ENCODE measurements at places on chromosomes 2 and 18.

DNA sequence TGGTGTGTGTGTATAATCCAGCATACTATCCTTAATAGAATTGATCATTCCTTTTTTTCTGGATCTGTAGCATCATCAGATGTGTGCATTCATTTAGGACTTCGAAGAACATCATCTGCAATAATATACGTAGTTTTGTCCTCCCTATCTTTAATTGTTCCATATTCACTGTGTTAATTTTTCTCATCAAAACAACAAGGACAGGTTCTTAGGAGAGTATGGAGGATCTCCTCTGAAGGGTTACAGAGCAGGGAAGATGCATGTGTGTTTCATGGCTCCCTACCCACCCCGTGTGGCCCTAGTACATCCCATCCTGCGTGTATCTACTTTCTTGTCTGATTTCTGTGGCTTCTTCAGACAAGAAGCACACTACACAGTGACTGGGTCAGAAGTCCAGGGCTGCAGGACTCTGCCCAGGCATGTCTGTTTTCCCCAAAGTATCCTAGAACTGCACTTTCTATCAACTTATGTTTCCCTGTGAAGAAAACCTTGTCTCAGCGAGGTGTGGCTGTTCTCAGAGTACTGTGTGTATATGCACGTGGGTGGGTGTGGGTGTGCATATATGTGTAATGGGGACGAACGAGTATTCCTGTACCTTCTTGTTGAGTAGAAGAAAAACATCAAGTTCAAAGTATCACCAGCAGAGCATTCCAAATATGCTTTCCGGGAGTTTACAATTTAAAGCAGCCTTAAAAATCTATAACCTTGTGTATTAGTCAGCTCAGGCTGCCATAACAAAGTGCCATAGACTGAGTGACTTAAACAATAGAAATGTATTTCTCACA, 220.4 kb upstream of the FOSL2 start:
- DNase-seq = no peak

- no peak for DNase-seq
Measured at GRCh38 chr2:233307565-233307964, at the start of gene SAG. TSS of gene SAG (plus strand) at chr2:233307816. CDS start at chr2:233309190, 1,374 bp downstream.

DNA sequence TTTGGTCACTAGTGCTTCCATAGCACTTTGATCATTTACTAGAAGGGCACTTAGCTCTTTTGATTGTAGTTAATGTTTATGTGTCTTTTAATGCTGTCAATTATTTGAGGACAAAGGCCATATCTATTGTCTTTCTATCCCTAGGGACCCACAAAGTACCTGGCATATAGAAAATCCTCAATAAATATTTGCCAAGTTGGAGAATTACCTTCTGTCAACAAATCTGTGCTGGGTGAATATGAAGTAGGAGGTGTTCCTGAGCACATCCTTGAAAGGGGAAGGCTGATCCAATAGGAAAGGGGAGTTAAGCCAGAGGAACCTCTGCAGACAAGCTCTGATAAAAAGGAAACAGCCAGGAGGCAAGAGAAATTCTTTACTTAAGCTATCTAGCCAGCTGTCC, 8.2 kb downstream of the DPP4 start:
- DNase-seq = no peak

- DNase-seq = no peak
Measured at GRCh38 chr2:76019128-76019527, 308.4 kb upstream of the GCFC2 start.

- DNase-seq = no peak
Measured at GRCh38 chr2:24743924-24744323, 49.3 kb downstream of the PTRHD1 start.

DNA sequence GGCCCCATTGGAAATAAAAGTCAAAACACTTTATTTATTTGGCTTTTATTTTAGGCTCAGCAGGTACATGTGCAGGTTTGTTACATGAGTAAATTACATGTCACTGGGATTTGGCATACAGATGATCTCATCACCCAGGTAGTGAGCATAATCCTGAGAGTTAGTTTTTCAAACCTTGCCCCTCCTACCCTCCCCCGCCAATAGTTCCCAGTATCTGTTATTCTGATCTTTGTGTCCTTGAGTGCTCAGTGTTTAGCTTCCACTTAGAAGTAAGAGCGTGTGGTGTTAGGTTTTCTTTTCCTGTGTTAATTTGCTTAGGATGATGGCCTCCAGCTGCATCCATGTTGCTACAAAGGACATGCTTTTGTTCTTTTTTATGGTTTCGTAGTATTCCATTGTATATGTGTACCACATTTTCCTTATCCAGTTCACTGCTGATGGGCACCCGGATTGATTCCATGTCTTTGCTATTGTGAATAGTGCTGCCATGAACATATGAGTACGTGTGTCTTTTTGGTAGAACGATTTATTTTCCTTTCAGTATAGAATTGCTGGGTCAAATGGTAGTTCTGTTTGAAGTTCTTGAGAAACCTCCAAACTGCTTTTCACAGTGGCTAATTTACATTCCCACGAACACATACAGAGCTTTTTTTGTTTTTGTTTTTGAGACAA, 47.9 kb downstream of the ARMC9 start:
- DNase-seq = no peak

DNA sequence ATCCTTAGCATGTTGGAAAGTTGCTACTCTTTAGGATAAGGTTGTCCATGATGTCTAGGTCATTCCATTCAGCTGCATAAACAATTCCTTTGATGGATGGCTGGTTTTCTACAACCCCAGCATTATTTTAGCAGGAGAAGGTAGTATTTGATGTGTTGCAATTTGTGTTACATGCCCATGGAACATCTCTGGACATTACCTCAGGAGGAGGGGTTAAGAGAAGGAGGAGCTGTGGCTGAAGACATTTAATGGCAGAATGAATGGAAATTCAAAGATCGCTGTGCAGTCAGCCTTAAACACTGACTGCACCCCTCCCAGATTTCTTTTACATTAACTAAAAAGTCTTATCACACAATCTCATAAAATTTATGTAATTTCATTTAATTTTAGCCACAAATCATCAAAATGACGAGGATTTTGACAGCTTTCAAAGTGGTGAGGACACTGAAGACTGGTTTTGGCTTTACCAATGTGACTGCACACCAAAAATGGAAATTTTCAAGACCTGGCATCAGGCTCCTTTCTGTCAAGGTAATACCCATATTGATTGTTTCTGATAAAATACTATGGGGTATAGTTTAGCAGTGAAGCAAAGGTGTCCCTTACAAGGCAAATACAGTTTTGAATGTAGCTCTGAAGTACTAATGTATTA, at the start of gene CPS1:
TSS of gene CPS1 (plus strand) at position 271 of the 652 bp plus-strand sequence. CDS start at position 406, 135 bp downstream.
- DNase-seq = no peak

DNA sequence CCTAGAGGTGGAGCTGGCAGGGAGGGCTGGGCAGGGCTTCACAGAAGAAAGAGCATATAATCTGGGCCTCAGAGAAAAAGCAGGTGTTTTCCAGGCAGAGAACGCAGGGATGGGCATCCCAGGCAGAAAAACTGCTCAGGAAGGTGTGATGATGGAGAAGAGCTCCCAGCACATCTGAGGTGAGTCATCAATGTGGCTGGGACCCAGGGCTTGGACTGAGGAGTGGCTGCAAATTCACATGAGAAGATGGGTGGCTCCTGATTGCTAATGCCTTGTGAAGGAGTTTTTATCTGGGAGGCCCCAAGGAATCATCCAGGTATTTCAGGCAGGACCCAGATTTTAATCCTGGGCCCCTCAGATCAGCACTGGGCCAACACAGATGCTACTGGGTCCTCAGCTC, 10.2 kb downstream of the IL1F10 start:
- DNase-seq = no peak

DNA sequence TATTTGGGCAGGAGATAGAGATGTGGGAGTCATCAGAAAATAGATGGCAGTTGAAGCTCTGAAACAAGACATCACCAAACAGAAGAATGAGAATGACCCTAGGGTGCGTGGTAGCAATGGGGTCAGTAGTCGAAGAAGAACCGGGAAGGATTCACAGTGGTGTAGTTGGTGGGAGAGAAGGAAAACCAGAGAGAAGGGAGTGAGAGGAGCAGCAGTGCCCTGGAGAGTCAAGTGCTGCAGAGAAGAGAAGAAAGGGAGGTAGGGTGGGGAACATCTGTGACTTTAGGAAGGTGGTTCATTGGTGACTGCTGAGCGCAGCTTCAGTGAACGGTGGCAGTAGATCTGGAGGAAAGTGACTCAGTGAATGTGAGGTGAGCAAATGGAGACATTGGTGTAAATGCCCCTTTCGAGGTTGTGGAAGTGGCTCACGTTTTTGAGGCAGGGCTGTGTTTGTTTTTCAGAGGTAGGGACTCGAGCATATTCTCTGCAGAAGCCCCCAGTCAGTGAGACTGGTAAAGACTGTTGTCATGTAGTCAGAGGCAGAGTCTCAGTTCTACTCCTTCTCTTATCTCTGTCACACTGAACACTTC, 36.4 kb downstream of the CDC42EP3 start:
- peak; percentile 52 for DNase-seq

GRCh38 chr18:44937960-44938719, 257.5 kb downstream of the SETBP1 start:
- no peak for DNase-seq

GRCh38 chr2:7766088-7766722, 849.0 kb downstream of the RNF144A start:
- no peak for DNase-seq

DNA sequence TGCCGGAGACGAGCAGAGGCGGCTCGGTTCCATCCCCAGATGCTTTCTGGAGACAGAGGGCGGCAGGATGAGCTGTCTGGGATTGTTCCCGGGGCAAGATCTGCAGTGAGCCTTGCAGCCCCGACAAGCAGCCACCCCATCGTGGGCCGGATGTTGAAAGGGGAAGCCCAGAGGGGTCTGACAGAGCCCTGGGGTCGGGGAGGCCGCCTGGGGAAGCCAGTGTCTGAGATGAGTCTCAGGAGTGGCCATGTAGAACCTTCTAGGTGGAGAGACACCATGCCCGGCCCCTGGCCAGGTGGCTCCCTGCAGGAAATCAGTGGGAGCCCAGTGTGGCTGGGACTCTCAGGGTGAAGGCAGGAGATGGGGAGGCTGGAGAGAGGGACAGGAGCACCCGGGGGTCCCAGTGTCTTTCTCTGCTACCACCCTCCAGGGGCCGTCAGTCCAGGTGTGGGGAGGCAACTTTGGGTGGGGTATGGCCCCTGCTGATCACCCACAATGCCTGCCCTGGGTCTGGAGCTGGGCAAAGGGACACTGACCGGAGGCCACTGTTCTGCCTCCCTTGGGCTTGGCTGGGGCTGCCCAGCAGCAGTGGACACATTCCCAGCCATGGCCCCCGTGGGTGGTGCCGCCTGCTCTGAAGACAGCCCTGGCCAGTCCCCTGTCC, 128.3 kb upstream of the HS6ST1 start:
- peak; percentile 8 for DNase-seq

GRCh38 chr2:199119796-199120195, 337.9 kb downstream of the SATB2 start:
- no peak for DNase-seq

DNA sequence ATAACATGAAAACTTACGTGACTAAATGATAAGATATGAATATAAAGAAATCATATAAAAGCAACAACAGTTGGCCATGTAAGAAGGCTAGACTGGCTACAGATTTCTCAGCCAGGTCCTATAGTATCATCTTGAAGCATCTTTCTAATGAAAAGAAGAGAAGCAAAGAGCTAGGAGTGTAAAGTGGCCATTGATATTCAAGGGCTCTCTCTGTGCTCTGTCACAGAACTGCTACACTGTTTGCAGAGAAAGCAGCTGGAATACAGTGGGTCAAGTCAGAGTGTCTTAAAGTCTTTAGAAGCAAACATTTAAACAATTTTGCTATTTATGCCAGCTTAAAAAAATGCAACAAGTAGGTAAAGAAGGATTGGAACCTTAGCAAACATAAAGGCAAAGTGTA, 118.8 kb downstream of the SCN9A start:
- DNase-seq = no peak

DNA sequence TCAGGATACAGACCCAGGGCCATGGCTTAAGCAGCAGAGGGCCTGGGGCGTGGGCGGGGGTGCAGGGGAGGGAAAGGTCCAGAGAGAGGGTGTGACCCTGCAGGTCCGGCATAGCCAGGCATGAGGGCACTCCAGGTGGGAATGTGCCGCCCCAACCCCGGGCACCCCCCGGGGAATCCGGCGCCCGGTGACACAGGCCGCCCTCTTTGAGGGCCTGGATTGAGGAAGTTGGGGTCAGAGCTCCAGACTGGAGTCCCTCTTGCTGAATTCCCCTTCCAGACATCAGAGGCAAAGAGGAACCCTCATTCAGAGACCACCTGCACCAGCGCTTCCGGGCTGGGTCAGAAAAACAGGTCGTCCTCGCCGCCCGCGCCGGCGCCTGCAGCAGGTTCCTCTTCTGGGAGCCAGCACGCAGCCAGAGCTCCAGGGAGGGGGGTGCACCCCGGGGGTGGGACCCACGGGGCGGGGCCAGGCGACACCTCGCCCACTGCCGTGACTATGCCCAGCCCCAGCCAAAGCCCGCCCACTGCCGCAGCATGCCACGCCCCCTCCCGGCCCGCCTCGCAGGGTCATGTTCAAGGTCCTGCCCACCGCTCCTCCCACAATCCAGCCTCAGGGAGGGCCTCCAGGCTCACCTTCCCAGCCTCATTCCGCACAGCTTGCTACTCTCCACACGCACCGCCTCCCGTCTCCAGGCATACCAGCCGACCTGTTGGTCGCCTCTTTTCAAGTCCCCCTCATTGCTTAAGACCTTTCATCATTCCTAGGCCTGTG, 98.3 kb upstream of the ID2 start:
- DNase-seq = peak; percentile 85

GRCh38 chr18:75210274-75211001, at the start of gene TSHZ1:
TSS of gene TSHZ1 (plus strand) at chr18:75210797. CDS start at chr18:75211877, 1,080 bp downstream.
- peak; percentile 47 for DNase-seq

DNA sequence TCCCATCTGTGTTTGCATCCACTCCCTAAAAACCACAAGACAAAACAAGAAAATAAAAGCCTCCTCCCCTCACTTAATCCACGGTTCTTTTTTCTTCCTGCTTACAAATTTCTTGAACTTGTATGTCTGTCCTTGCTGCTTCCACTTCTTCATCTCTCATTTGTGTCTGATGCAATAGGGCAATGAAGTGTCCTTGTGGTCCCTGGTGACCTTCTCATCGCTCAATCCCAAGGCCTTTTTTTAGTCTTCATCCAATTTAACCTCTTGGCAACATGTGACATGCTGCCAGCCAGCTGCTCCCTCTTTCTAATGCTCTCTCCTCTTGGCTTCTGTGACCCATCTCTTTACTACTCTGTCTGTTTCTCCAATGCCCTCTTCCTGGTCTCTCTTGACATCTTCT, 87.6 kb downstream of the SEMA4F start:
- no peak for DNase-seq

- DNase-seq = no peak
Measured at GRCh38 chr2:53512071-53512826, 255.4 kb upstream of the CHAC2 start.

Data from activated CD8-positive, alpha-beta memory T cell treated with anti-CD3 and anti-CD28 coated beads, Interleukin-2, amount 50 U/mL, for 4 hours (primary cell).